CD4-positive, alpha-beta T cell treated with Interleukin-2 at 100 ng/mL for 4 hours (primary cell): ENCODE measurements at places on chromosomes 7 and 10.

DNA sequence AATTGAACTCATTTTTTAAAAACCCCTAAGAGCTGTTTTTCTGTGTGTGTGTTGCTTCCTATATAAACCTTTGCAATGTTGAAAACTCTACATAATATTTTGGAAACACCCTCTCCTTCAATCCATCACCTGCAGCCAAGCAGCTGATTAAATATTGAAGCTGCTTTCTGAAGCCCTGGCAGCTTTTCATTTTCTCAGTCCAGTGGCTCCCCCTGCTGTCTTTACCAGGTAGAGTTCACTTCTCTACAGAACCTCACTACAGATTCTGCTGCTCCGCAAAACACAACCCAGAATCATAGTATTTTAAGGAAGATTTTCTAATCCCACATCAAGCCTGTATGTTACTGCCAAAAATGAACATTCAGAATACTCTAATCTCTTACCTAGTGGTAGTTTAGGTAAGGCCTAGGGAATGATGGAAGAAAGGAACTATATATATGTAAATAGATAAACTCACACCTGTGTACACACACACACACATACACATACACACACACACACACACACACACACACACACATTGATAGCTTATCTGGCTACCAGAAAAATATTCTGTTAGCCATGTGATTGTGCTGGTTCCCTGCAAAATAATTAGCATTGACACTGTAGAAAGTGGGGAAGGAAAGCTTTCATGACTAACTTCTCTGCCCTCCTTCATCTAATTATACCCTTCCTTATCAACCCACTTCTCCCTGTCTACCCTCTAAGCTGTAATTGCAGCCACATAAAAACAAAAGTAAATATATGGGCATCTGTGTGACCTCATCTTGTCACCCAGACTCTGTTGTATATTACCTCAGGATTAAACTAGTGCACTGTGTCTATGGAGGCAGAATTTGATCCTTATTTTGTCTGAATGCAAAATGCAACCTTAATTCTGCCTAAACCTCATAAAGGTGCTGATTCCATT, 229.5 kb upstream of the FZD1 start:
- no peak for DNase-seq

DNA sequence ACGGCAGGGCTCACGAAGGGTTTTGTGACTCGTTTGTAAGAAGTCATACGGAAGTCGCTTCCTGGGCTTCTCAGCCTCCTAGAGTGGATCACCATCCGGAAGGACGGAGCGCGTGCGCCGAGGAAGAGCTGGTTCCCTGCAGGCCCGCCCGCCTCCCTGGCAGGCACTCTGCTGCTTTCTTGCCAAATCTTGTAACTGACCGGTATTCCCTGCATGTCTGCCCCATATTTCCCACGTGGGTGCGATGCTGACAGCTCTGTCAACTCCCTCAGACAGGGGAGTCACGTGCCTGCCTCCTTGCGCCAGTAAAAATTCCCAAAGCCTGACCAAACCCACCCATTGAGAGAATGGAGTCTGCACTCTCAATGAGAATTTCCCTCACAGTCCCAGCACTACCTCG, 12.7 kb downstream of the SHH start:
- no peak for DNase-seq

DNA sequence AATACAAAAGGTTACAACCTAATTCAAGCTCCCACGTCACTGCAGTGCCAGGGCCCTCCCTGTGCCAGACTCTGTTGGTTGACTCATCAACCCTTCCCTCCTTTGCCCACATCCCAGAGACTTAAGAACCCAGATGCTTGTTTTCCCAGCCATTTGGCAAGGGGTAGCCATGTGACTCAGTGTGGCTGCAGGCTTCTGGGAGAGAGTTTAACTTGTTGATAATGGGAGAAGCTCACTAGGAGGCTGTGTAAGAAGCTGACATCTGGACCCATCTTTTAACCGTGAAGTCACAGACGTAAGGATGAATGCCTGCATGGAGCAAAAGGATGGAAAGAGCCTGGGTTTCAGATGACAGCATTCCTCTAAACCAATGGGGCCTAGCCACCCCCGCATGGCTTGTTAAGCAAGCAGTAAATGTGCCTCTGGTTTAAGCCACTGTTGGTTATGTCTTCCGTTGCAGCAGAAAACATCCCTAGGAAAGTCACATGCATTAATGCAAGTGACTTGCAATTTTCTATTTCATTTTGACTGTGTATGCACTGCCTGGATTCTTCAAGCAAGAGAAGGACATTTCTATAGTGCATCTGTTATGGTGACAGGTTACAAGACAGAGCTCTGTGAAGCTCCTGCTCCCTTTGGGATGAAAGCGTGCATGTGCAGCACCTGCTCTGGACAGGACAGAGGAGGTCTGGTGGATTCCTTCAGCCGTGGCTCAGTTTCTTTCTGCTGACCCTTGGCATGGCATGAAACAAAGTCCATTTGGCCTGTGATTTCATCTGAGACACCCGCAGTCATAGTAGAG, 57.5 kb upstream of the CREB5 start:
- no peak for DNase-seq

GRCh38 chr7:135731-136645, 56.4 kb upstream of the FAM20C start:
- no peak for DNase-seq

DNA sequence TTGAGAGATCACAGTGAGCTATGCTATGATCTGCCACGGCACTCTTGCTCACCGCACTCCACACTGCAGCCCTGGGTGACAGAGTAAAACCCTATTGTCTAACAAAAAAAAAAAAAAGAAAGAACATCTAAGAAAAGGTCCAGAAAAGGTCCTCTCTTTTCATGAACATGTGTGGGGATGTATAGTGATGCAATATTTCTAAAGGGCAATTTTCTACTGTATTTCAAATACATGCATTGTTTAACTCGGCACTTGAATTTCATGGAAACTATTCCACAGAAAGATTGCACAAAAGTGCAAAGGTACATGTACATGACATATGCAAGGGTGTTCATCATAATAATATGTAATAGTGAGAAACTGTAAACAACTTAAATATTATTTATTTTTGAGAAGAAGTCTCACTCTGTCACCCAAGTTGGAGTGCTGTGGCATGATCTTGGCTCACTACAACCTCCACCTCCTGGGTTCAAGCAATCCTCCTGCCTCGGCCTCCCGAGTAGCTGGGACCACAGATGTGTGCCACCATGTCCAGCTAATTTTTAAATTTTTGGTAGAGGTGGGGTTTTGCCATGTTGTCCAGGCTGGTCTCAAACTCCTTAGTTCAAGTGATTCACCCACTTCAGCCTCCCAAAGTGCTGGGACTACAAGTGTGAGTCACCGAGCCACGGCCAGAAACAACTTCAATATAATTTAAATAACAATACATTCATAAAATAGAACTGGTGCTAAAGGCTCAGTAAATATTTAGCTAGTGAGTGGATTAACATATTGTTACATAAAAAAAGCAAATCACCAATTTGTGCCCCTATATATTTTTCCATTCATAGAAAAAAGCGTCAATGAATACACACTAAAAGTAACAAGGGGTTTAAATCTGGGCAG, 1.3 kb upstream of the PPRC1 start:
- DNase-seq, result no peak

GRCh38 chr7:130258494-130259078, 8.1 kb upstream of the CPA2 start:
- DNase-seq, result no peak

DNA sequence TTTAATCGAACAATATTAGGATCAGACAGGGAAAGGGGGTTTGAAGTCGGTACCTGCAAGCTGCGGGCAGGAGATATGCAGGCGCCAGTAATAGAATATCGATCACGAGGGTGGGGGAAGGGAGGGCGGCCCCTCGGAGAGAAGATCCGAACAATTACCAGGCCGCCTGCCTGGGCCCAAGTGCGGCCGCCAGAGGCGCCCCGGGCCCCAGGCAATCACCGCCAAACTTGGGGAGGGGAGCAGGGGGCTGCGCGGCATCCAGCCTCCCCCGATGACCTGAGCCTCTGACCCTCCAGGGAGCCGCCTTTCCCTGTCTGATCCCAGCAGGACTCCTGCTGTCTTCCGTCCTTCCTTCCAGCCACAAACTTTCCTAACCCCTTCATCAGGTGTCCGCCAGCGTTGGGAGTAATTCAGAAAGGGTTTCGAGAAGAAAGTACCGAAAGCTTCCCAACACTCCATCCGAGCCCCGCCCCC, 1.1 kb downstream of the NKX1-2 start:
- no peak for DNase-seq

DNA sequence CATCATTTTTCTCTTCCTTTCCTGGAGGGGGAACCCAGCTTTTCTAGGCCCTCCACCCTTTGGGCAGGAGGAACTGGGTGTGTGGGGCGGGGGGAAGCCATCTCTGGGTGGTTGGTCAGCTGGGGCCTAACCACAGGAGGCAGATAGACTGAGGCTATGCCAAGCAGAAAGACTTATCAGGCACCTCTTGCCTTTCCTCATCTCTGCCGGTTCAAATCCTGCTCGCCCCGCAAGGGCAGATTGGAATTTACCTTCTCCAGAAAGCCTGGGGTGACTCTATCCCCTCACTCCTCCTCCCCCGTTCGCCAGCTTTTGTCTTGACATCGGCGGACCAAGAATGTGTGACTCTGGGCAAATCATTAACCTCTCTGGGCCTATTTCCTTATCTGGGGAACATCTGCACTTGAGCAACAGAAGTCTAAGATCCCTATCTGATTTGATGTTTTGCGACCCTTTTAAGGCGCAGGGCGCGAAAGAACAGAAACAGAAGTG, 584 bp upstream of the GARS1 start:
- DNase-seq, result no peak

- DNase-seq, result no peak
These were observed 214.9 kb downstream of the KCNMA1 start for GRCh38 chr10:77422491-77423338.

- DNase-seq, result no peak
These were observed 182.1 kb upstream of the CDC14C start for GRCh38 chr7:48742079-48742798.

- no peak for DNase-seq
These were observed 17.1 kb downstream of the UNCX start for GRCh38 chr7:1249731-1250130.

DNA sequence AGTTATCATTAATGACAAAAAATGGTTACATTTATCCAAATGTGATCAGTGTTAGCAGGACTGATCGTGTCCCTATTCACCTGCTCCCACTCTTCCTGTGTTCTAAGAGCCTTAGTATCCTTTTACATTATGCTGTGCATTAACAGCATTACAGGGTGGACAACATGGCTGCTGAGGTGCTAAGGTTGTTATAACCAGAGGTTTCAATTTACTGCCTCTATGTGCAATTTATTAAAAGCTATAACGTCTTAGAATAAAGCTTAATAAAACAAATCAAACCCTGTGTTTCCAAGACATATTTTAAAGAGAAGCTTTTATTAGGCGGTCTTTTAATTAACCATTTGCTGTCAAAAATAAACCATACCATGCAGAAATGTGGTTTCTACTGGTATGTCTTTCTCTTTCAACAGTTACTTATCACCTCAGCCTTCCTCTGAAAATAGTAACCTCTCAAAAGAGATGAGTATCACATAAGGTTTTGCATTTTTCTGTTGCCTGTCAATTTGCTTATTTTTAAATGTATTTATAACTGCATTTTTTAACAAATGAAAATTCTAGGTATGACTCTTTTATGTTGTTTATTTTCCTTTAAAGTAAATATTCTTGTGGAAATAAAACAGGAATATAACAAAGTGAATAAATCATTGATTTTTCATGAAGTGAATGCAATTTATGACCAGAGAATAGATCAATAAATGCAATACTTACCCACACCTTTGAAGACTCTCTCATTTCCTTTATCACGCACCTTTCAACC, 849.8 kb upstream of the SORCS1 start:
- DNase-seq, result no peak

DNA sequence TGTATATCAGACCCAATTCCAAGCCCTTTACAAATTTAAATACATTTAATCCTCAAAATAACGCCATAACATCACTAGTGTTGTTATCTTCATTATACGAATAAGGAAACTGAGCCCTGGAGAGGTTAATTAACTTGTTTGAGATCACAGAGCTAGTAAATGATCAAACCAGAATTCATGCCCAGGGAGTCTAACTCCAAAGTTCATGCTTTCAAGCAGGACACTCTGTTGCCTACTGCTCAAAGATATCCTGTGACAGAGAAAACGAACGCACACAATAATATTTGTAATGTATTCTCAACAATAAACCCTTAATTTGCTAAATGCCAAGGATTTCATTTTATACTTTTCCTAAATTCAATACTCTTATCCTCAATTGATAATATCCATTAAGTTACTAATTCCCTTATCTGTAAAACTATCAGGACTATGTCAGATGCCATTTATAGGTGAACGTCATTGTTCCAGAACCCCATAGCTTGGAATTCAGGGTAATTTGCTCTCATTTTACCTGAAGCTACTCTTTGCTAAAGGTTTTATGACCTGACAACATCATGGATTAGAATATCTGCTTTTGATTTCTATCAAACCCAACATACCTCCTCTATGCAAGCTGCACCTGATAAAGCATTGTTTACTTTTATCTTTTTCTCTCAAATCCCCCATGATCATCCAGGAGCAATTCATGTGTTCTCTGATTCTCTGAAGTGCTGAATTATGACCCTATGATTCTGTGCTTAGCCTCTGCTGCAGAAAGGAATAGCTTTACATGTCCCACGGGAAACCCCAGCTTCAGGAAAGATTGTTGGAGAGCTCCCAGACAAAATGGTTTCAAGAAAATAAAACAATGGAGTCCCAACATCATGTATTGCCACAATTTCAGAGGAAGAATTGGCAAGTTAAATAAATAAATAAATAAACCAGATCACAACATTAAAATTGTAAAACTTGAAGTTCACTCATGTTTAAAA, 150.2 kb upstream of the CDK1 start:
- DNase-seq, result no peak

DNA sequence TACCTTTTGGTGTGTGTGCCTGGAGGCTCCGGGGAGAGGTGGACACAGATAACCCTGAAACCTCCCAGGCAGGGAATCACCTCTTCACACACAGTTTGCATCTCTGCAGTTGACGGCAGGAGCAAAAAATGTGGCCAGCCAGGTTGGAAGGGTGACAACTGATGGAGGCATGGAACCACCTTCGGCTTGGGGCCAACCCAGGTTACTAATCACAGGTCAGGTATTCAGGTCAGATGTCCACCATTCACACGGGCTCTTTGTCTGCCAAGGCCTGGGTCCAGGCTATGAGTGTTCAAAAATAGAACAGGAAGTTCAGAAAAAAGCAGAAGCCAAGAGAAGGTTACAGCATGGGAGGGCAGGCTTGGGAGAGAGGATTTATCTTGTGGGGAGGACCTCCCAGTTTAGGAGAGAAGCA, 137.2 kb upstream of the EFCAB10 start:
- no peak for DNase-seq
